ENCODE measurements at places on chromosomes 3 and 15.

- DNase-seq = no peak
Observed at GRCh38 chr3:79178471-79179180, 589.2 kb downstream of the ROBO1 start.

GRCh38 chr3:137295336-137295735 is 337.6 kb downstream of the IL20RB start:
- DNase-seq = no peak

- peak; percentile 22 for DNase-seq
Observed at GRCh38 chr3:59566481-59566975, 516.7 kb upstream of the CFAP20DC start.

DNA sequence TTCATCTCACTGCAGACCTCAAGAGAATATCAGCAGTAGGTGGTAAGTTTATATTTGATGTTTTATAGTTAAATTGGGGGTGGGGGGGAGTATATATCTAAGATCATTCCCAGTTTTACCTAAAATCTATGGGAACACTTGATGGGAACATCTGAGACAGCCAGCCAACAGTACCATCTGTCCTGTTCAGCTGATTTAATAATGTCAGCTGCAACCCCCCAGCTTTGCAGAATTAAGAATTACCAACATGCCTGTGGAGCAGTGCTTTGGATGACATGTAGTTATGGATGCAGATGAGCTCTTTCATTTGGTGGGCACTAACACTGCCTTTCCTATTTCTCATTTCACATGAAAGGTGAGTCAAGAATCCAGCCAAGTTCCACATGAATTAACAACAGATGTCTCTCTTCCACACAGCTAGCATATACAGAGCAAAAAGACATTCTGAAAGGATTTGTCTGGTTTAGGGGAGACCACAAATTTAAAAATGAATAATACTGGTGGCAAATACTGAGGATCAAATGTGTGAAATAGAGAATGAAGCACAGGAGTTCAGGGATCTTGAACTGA is 76.2 kb downstream of the SETD5 start:
- DNase-seq = no peak

- no peak for DNase-seq
Observed at GRCh38 chr3:171346582-171347300, 113.5 kb downstream of the TNIK start.

DNA sequence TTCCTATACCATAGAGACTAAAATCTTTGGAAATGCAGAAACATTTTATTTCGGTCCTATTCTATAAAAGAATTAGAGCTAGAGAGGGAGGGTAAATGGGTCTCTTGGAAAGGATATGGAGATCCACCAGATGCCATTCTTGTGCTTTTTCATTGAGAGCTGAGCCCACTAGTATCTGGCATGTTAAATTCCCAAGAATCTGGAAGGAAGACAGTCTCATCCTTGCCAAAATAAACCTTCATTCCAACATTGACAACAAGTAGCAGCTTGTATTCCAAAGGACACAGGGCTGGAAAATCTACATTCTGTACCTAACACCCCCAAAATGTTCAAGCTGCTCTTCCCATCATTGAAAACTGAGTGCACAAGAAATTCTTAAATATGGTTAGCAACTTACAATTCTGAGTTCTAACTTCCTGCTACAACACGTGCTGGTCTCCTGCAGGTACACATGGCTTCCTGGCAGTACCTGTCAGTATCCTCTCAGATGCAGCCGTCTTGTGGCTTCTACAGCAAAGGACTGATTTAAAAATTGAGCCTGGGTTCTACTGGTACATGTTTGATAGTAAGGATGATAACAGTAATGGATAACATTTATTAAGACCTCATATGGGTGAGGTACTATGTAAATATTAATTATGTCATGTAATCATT is 348.1 kb downstream of the SV2B start:
- DNase-seq = no peak

GRCh38 chr15:38996111-38996631 is 431.6 kb upstream of the RASGRP1 start:
- DNase-seq = no peak

DNA sequence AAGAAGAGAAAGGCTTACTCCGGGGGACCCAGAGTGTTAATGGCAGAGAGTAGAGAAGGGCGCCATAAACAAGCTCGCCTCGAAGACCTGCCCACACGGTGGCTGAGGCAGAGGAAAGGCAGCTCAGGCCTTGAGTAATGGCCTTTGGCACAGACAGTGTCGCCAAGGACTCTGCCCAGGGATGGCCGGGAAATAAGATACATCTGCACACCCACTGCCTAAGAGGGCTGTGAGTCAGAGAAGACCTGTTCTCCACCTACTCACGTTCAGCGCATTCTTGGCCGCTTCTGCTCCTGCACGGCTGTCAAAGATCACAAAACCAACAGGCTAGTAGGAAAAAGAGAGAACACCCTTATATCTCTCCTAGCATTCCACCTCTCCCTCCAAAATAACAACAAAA is 26.2 kb downstream of the RBPMS2 start:
- no peak for DNase-seq

DNA sequence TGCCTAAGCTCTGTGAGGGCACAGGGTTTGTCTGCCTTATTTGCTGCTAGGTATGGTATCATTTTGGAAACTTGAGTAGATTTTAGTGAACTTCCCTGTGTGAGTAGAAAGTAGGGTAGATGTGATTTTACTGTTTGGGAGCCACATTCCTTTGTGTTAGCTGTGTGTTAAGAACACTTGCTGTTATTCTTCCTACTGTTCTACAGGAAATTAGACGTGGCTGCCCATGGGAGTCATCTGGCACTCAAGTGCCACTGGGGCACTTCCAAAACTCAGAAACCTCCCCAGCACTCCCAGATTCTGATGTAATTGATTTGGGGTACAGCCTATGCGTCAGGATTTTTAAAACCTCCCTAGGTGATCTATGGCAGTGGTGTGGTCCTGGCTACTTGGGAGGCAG is 369.9 kb upstream of the C2CD4B start:
- DNase-seq = no peak

DNA sequence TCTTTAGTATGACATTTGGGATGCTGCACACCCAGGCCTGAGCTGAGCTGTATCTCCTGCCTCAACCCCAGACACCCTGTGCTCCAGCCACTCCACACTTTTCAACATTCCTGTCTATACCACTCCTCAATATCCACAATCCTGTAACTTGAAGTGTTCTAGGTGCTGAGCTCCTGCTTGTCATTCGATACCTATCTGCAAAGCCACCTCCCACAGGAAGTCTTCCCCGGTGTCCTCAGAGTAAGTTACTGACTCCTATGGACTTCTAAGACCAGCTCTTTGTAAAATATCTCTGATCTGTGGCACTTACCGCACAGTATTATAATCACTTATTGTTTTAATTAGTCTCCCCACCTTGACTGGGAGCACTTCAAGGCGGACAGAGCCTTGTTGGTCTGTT is 1.2 kb upstream of the CAV3 start:
- no peak for DNase-seq

DNA sequence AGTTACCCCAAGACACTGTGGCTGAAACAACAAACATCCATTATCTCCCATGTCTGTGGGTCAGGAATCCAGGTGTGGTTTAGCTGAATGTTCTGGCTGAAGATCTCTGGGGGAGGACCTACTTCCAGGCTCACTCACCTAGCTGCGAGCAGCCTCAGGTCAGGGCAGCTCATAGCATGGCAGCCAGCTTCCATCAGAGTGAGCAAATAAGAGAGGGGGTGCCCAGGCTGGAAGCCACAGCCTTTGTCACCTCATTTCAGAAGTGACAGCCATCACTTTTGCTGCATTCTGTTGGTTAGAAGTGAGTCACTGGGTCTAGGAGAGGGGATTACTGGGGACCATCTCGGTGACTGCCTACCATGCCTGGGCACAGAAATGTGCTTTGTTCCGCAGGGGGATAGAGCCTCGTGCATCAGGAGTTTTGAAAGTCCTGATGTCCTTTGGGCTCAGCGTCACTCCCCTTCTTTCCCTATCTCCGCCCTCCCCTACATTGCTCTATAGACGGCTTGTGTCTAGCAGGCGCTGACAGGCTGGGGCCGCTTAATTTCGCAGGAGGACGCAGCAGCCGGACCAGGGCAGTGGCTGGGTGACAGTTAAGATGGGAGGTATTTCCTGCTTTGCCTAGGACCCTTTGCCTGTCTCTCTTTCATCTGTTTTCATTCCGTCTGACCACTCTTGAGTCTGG is 25.4 kb downstream of the TGM4 start:
- DNase-seq = no peak

- no peak for DNase-seq
Observed at GRCh38 chr3:148366743-148367410, 330.8 kb upstream of the AGTR1 start.

GRCh38 chr3:128923576-128923975 is 44.2 kb downstream of the ACAD9 start:
- no peak for DNase-seq

DNA sequence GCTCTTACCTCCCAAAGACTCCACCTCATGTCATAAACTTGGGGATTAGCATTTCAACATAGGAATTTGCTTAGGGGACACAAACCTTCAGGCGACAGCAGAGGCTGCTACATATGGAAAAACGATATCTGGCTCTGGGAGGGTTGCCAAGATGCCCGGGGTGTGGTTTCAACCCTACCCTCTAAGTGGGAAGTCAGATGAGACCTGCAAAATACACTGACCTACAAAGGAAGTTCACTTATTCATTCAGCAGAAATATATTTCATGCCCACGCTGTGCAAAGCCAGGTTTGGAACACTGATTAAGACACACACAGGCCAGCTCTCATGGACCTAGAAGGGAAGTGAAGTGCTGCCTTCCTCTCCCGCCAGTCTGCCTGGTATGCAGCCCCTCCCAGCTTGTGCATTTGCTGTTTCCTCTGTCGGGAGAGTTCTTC is 239.3 kb downstream of the FEZF2 start:
- DNase-seq = no peak

- no peak for DNase-seq
Observed at GRCh38 chr15:40806672-40807027, 239 bp upstream of the ZFYVE19 start.

DNA sequence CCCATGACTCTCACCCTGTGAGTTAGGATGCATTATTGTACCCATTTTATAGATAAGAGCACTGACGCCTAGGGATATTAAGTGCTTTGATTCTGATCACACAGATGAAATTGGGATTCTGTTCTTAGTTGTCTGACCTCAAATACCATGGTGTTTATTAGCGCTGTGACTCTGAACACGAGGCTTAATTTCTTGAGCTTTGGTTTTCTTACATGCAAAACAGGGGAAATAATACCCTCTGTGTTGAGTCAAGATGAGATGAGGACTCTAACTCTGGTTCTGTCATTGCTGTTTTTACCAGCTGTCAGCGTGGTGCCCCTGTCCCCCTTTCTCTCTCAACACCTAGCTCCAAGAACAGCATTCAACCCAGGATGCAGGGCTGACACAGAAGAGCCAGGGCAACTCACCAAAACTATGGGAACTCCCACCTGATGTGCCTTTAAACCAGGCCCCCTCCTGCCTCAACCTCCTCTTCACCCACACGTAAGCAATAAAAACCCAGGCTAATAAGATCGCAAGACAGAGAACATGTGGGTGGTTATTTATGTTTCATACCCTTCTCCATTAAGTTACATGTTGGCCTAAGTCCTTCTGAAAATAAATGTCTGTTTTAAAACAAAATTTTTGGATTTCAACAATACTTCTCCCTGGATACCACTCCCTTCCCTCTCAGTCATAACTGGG is 100.1 kb upstream of the SPATA12 start:
- DNase-seq = no peak

GRCh38 chr3:154552338-154552737 is 122.3 kb upstream of the GPR149 start:
- no peak for DNase-seq

DNA sequence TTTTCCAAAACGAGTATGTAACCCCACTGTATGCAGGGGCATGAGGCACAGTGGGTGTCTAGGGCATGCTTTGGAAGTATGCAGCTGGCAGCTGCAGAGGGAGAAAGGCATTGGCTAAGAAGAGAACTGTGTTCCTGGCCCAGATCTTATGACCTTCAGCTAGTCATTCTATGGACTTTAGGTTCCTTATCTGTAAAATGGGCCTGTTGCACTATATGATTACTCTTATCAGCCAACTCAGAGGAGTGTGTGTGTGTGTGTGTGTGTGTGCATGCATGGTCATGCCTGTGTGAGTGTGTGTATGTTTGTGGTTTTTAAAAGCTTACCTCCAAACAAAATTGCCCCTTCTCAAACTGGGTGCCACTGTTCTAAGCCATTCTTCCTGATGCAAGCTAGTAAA is 27.4 kb upstream of the CHST2 start:
- DNase-seq = no peak

GRCh38 chr3:11077466-11077865 is 76.8 kb upstream of the HRH1 start:
- DNase-seq = no peak

DNA sequence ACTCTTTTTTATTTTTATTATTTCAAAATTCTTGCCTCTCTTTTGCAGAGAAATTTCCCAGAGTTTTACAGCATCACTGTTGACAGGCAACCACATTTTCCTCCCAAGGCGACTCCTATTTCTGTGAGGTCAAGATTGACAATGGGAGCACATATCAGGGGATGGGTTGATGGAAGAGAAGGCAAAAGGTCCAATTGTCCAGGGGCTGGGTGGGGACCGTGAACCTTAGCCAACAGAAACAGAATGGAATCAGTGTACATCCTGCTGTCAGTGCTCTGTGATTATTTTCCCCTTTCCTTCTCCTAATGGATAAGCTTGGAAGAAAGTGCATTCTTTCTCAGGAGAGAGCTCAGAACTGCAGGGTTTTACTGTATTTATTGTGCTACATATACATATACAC is 42.4 kb downstream of the CNTN6 start:
- DNase-seq = no peak

DNA sequence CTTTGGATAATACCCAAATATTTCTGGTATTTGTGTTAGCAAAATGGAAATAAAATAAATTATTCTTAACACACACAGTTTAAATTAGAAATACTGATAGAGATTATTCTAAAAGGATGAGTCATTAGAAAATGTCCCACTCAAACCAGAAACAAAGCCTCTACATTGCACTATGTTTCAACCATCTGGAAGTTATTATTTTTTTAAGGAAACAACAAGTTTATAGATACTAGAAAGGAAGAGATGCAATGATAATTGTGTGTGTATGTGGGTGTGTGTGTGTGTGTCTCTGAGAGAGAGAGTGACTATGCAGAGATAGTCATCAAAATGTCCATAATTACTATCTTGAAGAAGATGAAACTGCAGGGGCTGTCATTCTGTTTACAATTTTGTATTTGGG is 1340.5 kb downstream of the ROBO1 start:
- no peak for DNase-seq

- no peak for DNase-seq
Observed at GRCh38 chr3:149417174-149417573, 39.7 kb upstream of the TM4SF1 start.

- DNase-seq = no peak
Observed at GRCh38 chr3:184795522-184796190, 16.3 kb upstream of the VPS8 start.

Data from WERI-Rb-1 (cell line).